ENCODE measurements at places on chromosomes 1 and 21. TPM values are rescaled to one million over a fixed set of nuclear protein-coding genes. Genes with fewer than 3 reads are reported as not detected.

GRCh38 chr1:27778056-27778455 is 5.0 kb downstream of the STX12 start:
- no peak for DNase-seq

- DNase-seq = no peak
Observed at GRCh38 chr1:66302815-66303214, 231.1 kb upstream of the SGIP1 start.

RGS21 gene
- polyA plus RNA-seq = not detected

BSND gene
- 0.08 TPM for polyA plus RNA-seq

CYP4Z1 gene
- 0.39 TPM for polyA plus RNA-seq

ARTN gene
- polyA plus RNA-seq = 1.8 TPM

OR14K1 gene
- polyA plus RNA-seq = not detected

ACTA1 gene
- 8,874 TPM for polyA plus RNA-seq

- peak; percentile 52 for DNase-seq
Observed at GRCh38 chr1:32972814-32973428, 8.3 kb upstream of the RNF19B start.

GRCh38 chr1:248918131-248918530 is 12.1 kb downstream of the PGBD2 start:
- DNase-seq = no peak

MXRA8 gene
- polyA plus RNA-seq = 66.5 TPM

SLAMF6 gene
- 0.15 TPM for polyA plus RNA-seq

GRCh38 chr1:95126366-95126765 is 9.2 kb downstream of the TLCD4 start:
- DNase-seq = no peak

GRCh38 chr1:108504447-108504846 is 54.3 kb downstream of the NBPF6 start:
- no peak for DNase-seq

OLIG2 gene
- not detected for polyA plus RNA-seq

COX20 gene
- 47.9 TPM for polyA plus RNA-seq

GRCh38 chr1:10918531-10918930 is 93.9 kb upstream of the TARDBP start:
- no peak for DNase-seq

AADACL3 gene
- polyA plus RNA-seq = not detected

DNA sequence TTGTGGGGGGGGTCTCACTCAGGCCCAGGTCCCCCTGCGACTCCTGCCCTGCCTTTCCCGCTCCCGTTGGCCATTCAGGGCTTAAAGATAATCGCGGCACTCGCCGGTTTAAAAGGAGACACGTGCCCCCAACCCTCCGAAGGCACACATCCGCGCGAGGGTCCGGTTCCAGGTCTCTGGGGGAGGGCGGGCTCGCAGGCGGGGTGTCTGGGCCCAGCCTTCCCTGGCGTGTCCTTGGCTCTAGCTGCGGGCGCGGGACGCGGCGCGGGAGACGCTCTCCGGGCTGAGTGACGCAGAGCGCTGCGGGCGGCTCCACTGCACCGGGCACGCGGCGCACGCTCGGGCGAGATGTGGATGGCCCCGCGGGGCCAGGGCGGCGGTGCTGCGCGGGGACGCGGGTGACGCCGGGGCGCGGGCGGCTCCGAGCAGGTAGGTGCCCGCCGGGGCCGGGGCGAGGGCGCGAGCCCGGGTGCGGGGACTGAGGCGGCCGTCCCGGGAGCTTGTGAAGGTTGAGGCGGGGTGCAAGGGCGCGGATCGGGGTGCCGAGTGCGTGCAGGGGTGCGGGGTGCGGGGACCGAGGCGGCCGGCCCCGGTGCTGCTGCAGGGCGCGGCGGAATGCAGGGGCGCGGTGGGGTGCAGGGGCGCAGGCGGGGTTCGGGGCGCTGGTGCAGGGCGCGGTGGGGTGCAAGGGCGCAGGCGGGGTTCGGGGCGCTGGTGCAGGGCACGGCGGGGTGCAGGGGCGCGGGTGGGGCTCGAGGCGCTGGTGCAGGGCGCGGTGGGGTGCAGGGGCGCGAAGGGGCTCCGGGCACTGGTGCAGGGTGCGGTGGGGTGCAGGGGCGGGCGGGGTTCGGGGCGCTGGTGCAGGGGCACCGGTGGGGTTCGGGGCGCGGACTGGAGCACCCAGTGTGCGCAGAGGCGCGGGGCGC is 3.3 kb upstream of the TRPM2 start:
- DNase-seq = no peak

DNA sequence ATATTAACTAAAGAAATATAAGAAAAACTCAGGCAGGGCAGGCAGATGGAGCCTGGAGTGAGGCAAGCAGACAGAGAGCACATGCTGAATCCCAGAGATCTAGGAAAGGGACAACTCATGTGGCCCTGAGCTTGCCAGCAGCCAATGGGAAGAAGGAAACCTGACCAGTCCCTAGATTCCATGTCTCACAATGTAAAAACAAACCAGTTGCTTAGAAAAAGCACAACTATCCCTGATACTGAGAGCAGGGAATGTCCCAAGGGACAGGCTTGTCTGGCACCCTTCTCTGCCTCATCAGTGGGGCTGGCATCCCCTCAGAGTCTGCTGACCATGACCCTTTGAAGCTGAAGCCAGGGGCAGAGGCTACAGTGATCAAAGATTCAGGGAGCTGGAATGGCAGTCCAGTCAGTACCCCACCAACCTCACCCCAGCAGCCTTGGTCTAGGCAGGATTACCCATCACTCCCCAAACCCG is 27.8 kb downstream of the HSPG2 start:
- no peak for DNase-seq

CRNN gene
- polyA plus RNA-seq = not detected

KRTAP11-1 gene
- not detected for polyA plus RNA-seq

NMNAT2 gene
- polyA plus RNA-seq = 1.9 TPM

SPAG17 gene
- polyA plus RNA-seq = 2.7 TPM

DNA sequence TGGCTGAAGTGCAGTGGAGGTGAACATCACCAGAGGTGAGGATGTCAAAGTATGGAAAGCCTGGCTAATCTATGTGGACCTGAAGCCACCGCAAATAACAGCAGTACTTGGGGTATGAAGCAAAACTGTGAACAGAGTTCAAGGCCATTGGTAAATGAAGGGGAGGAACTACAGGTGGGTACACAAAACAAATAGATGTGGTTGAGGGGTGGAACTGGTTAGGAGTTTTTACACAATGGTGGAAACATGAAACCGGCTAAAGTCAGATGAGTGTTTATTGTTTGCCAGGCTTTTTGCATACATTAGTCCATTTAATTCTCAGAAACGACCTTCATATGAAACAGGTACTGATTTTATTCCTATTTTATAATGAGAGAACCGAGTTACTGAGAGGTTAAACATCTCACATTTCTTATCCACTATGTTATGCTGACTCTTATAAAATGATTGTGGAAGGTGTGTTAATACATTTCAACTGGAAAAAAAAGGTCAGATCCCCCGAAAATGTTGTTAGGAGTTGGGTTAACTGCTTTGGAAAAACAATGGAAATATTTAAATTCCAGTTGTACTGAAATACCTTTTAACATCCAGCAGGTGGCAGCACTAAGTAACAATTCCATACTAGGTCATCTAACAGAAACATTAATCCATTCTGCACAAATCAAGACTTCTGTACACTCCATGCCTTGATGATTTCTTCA is 44.3 kb upstream of the GTF2B start:
- peak; percentile 44 for DNase-seq

- DNase-seq = no peak
Observed at GRCh38 chr1:96028071-96028470, 693.5 kb upstream of the PTBP2 start.

LCE3D gene
- polyA plus RNA-seq = not detected

RHEX gene
- 0.84 TPM for polyA plus RNA-seq

DNA sequence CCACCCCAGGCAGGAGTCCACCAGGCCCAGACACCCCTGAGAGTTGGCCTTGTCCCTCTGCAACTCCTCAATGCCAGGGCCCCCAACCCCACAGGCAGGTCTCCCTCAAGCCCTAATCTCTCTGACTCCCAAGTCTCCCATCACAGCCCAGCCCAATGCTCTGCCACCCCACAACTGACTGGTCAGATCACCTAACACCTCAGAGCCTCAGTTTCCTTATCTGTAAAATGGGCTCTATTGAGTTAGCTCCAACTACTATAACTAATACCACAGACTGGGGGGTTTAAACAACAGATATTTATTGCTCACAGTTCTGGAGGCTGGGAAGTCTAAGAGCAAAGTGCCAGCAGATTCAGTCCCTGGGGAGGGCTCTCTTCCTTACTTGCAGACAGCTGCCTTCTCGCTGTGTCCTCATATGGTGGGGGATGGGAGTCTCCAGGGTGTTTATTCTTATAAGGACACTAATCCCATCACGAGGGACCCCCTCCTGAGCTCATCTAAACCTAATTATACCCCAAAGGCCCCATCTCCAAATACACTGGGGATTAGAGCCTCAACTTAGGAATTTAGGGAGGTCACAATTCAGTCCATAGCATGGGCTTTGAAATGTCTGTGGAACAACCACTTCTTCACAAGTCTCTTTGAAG is 34.9 kb upstream of the ZC3H12A start:
- DNase-seq = no peak

- DNase-seq = no peak
Observed at GRCh38 chr1:178344513-178345091, 152.2 kb downstream of the CLEC20A start.

MATN1 gene
- polyA plus RNA-seq = 0.88 TPM

DNA sequence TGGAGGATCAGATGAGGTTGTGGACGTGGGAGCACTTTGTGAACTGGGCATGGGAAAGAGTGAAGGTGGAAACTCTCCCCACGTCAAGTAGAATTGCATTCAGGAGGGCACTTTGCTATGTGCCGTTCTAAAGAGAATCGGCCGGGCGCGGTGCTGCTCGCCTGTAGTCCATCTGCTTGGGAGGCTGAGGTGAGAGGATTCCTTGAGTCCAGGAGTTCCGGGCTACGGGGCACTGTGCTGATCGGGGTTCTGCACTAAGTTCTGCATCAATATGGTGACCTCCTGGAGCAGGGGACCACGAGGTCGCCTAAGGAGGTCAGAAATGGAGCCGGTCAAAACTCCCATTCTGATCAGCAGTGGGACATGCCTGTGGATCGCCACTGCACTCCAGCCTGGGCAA is 141.9 kb downstream of the PEX14 start:
- no peak for DNase-seq

- peak; percentile 54 for DNase-seq
Observed at GRCh38 chr1:46477153-46477929, 12.3 kb upstream of the DMBX1 start.

HTR1D gene
- polyA plus RNA-seq = not detected

FAM110D gene
- polyA plus RNA-seq = 0.54 TPM

BCAR3 gene
- polyA plus RNA-seq = 14.9 TPM

OR2L8 gene
- polyA plus RNA-seq = not detected

- DNase-seq = no peak
Observed at GRCh38 chr1:218048828-218049420, 236.2 kb upstream of the RRP15 start.

DNA sequence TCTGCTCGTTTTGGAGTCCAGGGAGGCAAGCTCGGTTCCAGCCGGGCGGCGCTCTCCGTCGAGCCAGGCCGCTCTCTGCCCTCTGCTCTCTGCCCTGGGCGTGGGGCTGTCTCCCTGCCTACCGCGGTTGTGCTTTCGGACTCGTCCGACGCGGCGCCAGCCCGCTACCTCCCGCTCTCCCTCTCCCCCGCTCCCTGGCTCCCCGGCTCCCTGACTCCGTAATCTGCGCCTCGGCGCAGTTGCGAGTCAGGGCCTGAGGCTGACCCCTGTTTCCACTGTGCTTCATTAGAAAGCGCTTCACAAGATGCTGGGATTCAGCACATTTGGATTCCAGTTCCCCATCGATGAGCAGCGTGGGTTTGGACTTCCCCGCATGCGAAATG is 2.2 kb downstream of the SOX13 start:
- no peak for DNase-seq

- DNase-seq = no peak
Observed at GRCh38 chr21:37043818-37044217, 29.1 kb downstream of the PIGP start.

Data from muscle of back (tissue), 13 donors.